ENCODE measurements at places on chromosomes 6 and 20.

- DNase-seq: no peak
Observed at GRCh38 chr20:5393218-5393870, 76.6 kb upstream of the PROKR2 start.

DNA sequence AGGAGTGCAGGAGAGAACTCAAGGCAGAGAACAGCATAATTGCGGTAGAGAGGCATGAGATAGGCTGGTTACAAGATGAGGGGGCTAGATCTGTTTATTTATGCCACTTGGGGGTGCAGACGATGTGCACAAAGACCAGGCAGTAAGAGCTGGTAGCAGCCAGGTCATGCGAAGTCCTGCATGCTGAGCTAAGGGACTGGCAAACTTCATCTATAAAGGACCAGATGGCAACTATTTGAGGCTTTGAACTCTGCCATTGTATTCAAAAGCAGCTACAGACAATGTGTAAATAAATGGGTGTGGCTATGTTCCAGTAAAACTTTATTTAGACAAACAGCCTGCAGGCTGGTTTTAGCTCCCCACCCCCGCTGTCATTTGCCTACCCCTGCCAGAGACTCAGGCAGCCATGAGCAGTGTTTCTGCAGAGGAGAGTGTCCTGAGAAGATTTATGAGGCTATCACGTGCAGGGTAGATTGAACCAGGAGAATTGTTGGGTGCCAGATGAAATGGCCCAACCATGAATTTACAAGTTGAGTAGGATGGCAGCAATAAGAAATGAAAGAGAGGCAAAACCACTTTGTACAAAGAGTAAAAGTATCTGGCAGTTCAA, 253.4 kb upstream of the MOCS1 start:
- DNase-seq: no peak

DNA sequence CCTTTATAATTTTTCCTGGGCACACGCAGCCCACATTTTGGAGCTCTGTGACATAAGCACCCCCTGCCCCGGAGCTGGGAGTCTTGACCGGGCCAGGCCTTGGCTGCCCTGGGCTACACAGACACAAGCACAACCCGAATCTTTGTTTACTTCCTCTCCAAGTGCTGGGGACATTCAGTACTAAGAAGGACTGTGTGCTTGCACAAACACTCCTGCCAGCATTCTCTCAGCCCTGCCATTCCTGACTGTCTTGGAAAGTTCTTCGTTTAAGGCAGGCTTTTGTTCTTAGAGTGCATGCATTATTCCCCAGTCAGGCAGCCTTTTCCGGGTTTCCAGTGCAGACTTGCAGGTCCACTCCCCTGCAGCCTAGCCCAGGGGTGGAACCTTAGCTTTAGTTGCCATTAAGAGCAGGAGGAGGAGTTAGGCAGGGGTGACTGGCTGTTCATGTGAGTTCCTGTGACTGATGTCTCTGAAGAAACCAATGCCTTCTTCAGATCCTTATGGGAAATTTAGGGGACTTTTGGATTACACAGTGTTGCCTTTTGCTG, 28.6 kb downstream of the FOXO3 start:
- peak; percentile 63 for DNase-seq

- DNase-seq: no peak
Observed at GRCh38 chr20:62524505-62524911, 48.7 kb upstream of the GATA5 start.

DNA sequence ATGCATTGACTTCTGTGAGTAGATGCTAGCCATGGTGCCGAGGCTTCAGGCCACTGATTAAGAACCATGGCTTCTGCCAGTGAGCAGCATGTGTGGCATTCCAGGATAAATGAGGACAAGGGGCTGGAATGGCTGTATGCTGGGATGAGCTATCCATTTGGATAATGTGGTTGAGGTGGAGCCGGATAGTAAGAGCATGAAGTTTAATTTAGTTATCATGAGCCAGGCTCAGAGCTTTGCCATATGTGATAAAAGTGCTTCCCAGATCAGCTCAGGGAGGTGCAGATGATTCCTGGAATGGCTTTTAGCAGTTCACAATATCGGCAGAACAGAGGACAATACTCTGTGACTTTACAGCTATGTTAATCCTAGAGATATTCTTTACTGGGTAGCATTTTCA, 34.6 kb upstream of the RNF8 start:
- DNase-seq: no peak
